Panc1 (cell line): ENCODE measurements at places on chromosomes 6 and 20. TPM values are rescaled to one million over a fixed set of nuclear protein-coding genes. Genes with fewer than 3 reads are reported as not detected.

The UFL1 gene
- total RNA-seq, result 13.7 TPM

The NKAPL gene
- not detected for total RNA-seq

The HDAC2 gene
- total RNA-seq, result 206 TPM

The DOK5 gene
- total RNA-seq, result 0.18 TPM

The C20orf141 gene
- total RNA-seq, result not detected

The C6orf15 gene
- total RNA-seq, result not detected

The TSBP1 gene
- not detected for total RNA-seq

The FAM162B gene
- total RNA-seq, result not detected

The CST7 gene
- not detected for total RNA-seq

The AKAP12 gene
- 267 TPM for total RNA-seq

The COX4I2 gene
- total RNA-seq, result not detected

The MROH8 gene
- 1.8 TPM for total RNA-seq

The SEL1L2 gene
- total RNA-seq, result not detected

The POPDC3 gene
- 29.2 TPM for total RNA-seq

The OXT gene
- not detected for total RNA-seq

The ASIP gene
- not detected for total RNA-seq

The TFB1M gene
- total RNA-seq, result 32.0 TPM

The HBS1L gene
- 79.2 TPM for total RNA-seq

The KIZ gene
- 6.5 TPM for total RNA-seq

The MMP24 gene
- 7.1 TPM for total RNA-seq

The TMEM239 gene
- total RNA-seq, result not detected

The SLC35F1 gene
- not detected for total RNA-seq

The ID4 gene
- 0.10 TPM for total RNA-seq

The PROKR2 gene
- total RNA-seq, result not detected

The SLC35D3 gene
- not detected for total RNA-seq

The RIOK1 gene
- 30.0 TPM for total RNA-seq

The SLC22A2 gene
- not detected for total RNA-seq

The PLN gene
- not detected for total RNA-seq

The TNFRSF6B gene
- not detected for total RNA-seq

The MYT1 gene
- 0.41 TPM for total RNA-seq

The OR2W1 gene
- not detected for total RNA-seq
